Urothelium cell line (cell line): ENCODE measurements at places on chromosomes 11 and 22.

DNA sequence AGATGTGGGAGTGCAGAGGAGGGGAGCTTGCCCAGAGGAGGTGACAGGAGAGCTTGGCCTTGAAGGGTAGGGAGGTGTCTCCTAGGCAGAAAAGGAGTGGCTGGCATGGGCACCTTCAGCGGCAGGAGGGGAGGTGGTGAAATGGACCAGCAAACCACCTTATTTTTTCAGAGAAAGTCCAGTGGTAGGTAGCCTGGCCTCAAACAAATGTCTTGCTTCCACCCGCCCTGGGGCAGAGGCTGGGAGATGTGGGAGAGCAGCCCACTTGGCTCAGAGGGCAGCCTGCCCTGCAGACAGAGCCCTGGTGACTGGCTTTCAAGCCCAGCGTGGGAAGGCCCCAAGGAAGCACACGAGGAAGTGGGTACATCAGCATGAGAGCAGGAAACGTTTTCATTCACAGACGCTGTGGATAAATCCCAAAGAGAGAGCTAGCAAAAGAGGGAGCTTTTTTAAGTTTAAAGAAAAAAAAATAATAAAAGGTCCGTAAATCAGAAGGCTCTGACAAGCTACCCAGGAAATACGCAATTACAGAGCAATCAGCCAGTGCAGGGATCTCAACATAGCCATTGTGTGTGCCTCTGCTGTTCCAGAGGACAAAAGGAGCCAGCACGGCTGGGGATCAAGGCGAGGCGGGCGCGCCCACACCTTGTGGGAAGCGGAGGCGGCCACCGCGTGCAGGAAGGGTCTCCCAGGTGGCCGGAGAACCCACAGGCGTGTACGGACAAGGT, 238.7 kb upstream of the PLET1 start:
- DNase-seq, result no peak

DNA sequence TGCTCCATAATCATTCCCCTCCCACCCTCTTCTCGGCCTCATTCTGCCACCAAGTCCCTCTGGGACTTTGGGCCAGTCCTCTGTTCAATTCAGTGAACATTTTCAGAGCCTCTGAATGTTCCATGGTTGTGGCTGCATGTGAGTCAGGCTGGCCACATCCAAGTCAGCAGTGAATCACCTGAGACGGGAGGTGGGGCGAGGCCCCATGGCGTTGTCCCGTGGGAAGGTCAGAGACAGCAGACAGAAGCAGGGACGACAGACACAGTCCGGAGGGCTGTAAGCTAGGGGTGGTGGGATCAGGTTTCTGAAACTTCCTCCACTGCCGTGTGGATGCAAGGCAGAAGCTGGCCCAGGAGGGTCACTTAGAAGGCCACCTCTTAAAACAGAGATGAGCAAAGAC, 324.8 kb downstream of the MN1 start:
- peak; percentile 97 for DNase-seq

GRCh38 chr11:118628031-118628430, 20.6 kb downstream of the PHLDB1 start:
- DNase-seq, result no peak

- DNase-seq, result no peak
Observed at GRCh38 chr22:27318516-27318915, 483.0 kb downstream of the MN1 start.

- DNase-seq, result no peak
Observed at GRCh38 chr22:26267856-26268255, 98.6 kb downstream of the SEZ6L start.

DNA sequence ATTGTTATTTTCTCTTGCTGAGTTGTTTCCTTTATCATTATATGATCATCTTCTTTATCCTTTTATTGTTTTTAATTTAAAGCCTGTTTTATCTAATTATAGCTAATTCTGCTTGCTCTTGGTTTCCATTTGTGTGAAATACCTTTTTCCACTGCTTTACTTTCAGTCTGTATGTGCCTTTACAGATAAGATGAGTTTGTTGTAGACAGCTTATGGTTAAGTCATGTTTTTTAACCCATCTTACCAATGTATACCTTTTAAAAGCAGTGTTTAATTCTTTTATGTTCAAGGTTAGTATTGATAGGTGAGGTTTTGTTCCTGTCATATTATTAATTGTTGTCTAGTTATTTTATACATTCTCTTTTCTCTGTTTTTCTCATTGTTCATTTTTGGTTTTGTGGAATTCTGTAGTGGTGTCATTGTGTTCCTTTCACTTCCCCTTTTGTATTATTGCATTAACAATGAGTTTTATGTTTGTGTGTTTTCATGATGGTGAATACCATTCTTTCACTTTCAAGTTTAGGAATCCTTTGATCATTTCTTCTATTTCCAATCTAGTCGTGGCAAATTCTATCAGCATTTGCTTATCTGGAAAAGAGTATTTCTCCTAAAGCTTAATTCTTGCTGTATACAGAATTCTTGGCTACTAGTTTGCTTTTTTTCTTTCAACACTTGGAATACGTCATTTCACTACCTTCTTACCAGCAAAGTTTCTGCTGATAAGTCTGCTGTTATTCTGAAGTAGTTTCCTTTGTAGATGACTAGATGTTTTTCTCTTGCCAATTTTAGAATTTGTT, 21.8 kb downstream of the OR5AN1 start:
- no peak for DNase-seq

- DNase-seq, result peak; percentile 51
Observed at GRCh38 chr11:34492806-34493414, 20.7 kb downstream of the ELF5 start.

GRCh38 chr11:85822814-85823213, 11.9 kb upstream of the SYTL2 start:
- DNase-seq, result no peak

DNA sequence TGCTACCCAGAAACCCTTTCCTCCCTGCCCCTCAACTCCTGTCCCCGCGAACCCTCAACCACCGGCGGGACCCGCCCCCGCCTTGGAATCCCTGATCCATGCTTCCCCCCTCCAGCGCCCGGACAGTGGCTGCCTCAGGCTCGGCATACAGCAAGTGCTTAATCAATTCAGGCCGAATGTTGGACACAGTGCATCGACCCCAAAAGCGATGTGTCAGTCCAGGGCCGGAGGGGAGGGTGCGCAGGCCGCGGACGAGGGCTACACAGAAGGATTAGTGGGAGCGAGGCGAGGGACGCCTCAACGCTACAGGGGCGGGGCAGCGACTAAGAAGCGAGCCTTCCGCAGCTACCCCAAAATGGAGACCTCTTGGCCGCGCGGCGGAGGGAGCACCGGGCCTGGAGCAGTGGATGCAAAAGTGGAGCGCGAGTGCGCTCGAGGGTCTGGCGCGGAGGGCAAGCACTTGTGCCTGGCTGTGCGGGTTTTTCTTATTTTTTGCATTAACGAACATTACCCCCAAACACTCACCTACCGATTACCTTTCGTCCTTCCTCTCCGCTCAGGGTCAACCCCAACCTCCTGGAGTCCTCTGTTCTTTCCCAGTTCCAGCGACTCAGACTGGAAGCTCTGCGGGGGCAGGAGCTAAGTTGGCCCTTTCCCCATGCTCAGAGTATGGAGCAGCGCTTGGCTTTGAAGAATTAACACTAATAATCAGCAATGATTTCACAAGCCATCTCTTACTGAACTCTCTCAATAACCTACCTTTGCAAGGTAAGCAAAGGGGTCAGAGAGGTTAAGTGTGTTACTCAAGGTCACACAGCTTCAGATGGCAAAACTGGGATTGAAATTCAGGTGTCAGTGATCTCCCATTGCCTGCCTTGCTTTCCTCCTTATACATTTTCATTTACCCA, 30.0 kb upstream of the WNT11 start:
- DNase-seq, result peak; percentile 75

GRCh38 chr22:45999379-45999971, 22.5 kb upstream of the WNT7B start:
- DNase-seq, result no peak

GRCh38 chr11:115300660-115301428, 203.4 kb downstream of the CADM1 start:
- DNase-seq, result peak; percentile 26

DNA sequence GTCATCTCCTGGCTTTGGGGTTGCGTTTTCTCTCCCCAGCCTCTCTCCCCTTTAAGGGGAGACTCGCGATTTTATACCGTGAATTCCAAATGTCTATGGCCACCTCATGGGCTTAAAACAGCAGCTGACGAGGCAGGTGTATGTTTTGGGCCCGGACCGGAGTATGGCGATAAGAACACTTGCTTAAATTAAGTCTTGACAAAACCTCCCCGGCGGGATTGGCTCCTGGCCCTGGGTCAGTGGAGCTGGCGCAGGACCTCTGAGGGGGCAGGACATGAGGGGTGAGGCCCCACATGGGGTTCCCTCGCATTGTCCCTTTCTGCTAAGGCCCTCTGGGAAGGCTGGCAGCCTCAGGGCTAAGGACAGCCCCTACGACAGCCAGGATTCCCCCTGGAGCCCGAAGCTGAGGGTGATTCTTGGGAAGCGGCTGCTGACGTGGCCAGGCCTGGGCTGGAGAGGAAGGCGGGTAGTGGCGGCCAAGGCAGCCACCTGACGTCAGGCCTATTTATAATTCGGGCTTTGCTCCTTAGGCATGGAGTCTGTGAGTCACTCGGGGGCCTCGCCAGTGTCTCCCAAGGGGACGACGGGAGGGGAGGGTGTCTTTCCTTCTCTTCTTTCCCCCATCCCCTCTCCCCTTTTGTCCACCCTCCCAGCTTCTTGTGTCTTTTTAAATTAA, 12.7 kb downstream of the MYO18B start:
- DNase-seq, result peak; percentile 100

GRCh38 chr11:48107188-48107704, 109.4 kb upstream of the OR4B1 start:
- DNase-seq, result no peak

DNA sequence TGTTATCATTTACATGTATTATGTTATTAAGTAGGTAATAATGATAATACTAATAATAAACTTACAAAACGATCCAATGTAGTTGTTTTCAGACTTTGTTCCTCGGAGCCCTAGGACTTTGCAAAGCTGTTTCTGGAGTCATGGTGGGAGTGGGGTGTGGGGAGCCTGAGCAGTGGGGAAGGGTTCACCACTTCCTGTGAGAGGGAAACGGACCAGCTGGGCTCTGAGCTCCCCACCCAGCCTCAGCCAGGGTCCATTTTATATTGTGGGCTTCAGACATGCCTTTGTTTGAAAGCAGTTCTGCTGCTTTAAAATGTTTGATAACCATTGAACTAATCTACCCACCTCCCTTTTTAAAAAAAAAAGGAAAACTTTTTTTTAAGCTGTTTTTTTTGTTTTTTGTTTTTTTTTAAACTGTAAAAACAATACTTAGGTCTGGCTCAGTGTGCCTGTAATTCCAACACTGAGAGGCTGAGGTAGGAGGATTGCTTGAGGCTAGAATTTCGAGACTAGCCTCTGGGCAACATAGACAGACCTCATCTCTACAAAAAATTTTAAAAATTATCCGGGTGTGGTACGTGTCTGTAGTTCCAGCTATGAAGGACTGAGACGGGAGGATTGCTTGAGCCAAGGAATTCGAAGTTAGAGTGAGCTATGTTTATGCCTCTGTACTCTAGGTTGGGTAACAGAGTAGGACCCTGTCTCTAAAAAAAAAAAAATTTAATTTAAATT, 7.0 kb downstream of the SERPING1 start:
- DNase-seq, result no peak

- DNase-seq, result no peak
Observed at GRCh38 chr11:1352696-1353382, 36.9 kb upstream of the BRSK2 start.

DNA sequence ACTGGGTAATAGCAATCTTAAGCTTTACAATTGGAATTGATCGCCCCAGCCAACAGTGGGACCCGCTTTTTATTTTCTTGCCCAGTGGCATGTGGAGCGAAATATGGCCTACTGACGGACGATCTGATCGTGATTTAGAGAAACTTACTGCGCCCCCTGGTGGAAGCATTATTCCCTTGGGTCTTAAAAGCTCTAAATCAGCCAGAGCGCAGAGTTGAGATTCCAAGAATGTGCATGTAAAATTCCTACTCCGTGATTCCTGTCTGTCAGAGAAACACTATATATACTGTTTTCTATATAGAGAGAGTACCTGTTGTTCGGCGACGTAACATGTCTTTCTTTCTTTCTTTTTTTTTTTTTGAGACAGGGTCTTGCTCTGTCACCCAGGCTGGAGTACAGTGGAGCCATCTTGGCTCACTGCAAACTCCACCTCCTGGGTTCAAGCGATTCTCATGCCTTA, 3.7 kb upstream of the DPF2 start:
- peak; percentile 72 for DNase-seq

DNA sequence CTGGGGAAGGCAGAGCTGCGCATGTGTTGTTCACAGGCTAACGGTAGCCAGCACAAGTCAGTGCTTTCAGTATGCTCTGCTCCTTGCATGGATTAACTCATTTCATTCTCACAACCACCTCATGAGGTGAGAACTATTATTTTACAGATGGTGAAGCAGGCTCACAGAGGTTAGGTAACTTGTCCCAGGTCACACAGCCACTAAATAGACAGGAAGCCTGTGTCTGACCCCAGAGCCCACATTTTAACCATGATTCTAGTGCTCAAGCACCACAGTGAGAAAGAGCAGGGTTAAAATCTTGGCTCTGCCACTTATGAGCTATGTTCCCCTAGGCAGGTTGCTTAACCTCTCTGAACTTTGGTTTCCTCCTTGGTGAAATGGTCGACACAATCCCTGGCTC, 6.2 kb upstream of the SNX15 start:
- no peak for DNase-seq

DNA sequence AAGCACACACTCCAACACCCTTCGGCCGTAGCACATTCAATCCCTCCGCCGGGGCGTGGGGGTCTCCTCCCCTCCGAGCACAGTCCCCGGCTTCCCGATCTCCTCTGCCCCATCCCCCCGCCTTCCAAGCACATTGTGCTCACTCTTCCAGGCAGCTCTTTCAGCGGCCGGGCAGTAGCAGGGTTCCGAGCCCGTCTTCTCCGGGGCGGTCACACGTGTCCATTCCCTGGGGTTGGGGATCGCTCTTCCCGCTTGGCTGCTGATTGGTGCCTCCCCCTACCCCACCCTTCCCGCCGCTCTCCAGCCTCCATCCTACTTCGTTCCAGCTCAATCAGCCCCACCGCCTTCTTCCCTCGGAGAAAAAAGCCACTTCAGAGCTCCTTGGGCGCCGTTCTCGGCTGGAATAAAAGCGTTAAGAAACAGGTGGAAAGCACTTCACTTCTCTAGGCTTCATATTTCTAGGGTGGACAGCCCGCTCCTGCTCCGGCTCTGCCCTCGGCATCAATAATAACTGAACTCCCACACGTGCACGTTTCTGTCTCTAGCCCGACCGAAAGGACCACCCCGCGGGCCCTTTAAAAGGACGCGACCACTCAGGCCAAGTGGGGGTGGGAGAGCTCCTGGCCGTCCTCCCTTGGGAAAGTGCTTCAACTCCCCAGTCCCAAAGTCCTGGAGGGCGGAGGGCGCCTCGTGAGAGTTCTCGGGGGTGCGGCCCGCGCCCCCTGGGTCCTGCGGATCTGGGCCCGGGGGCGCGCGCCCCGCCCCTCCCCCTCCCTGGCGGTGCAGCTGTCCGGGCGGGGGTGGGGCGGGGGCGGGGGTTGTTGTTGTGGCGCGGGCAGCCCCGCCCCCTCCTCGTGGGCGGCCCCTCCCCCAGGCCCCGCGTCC, 464 bp upstream of the CECR2 start:
- DNase-seq, result peak; percentile 69

- peak; percentile 22 for DNase-seq
Observed at GRCh38 chr11:5522308-5522707, 5.8 kb upstream of the UBQLNL start.
